ENCODE measurements at places on chromosomes 2 and 18.

GRCh38 chr2:99514357-99514756 is 24.5 kb upstream of the REV1 start:
- DNase-seq: no peak

GRCh38 chr2:207993151-207993763 is 32.1 kb downstream of the PLEKHM3 start:
- no peak for DNase-seq

- DNase-seq: no peak
These were observed 400 bp downstream of the CCDC88A start for GRCh38 chr2:55419233-55419678.

DNA sequence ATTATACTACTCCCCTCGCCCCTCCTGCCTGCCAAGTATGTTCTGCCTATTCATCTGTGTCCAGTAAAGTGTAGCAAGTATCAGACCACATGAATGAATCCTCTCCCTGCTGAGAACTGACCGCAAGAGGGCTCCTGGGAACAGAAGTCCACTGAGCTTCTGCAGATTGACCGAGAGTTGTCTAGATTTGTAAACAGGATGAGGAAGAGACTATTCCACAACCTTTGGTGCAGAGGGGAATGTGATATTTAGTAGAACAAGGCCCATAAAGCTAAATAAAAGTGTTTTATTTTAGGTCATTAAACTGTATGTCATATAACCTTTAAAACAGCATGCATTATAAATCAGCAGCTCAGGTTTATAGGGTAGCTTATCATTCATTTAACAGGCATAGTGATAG is 377.0 kb downstream of the DCC start:
- no peak for DNase-seq

DNA sequence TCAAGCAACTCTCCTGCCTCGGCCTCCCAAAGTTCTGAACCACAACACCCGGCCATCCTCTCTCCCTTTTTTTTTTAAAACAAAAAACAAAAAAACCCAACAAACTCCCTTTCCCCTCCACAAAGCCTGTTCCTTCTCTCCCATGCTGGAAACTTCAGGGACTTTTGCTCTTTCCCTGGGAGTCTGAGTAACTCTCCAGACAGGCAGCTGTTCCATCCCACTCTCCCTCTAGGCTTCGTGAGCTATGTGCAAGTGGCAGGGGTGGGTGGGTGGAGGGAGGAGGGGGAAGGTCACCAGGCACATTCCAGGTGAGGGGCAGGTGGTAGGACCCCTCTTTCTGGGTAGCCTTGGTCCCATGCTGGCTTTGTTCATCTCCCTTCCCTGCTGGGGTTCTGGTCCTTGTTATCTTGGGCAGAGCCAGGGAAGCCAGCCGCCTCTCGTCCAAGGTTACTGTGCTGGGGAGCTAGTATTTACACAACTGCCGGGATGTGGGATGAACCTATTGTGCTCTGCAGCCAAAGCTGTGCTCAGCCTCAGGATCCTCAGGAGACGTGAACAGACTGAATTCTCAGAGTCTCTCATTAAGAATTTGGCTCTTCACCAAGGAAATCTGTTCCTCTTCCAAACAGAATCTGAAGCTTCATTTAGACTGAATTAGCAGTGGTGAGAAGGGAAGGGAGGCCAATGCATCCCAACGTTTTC is 106.9 kb downstream of the LIPG start:
- DNase-seq: no peak

GRCh38 chr2:146161256-146161882 is 1641.5 kb upstream of the ZEB2 start:
- DNase-seq: no peak

- DNase-seq: no peak
These were observed 308.7 kb downstream of the CBLN2 start for GRCh38 chr18:72235422-72235821.
